NCI-H446 (cell line): ENCODE measurements at places on chromosomes 1 and 21.

- no peak for DNase-seq
Observed at GRCh38 chr1:47681735-47682134, 243.9 kb downstream of the FOXD2 start.

DNA sequence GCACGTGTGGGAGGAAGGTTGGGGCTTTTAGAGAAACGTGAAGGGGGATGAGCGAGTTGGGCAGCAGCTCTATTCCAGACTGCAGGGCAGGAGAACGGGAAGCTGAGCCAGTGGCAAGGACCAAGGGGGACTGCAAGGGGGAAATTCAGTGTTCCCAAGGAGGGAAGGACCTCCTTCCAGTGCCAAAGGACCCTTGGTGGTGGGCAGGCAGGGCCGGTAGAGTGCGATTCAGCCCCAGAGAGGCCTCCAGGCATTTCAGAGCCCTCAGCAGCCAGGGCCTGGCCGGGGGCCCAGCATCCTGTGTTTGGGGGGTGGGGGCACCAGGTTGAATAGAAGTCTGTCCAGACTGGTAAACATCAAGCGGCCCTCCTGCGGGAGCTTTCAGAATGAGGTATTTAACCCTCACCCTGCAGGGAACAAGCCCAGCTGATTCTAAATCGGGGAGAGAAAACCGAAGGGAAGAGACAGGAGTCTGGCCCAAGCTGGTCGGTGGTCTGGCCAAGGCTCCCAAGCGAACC is 2.3 kb downstream of the COL9A2 start:
- peak; percentile 59 for DNase-seq

DNA sequence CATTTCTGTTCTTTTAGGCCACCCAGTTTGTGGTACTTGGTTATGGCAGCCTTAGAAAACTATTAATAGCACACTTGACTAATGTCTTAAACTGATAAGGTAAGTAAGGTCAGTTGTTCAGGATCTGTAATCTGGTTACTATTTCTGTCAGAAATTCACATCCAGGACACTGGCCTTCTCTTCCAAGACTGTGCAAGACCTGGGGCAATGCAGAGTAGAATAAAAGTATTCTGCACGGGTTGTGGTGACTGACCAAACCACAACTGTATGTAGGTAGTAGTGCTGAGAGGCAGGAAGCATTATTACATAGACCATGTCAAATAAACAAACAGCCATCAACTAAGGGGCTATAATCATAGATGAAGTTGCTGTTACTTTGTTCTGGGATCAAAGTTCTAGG is 46.7 kb downstream of the WARS2 start:
- DNase-seq: no peak

- no peak for DNase-seq
Observed at GRCh38 chr1:24641646-24642151, 1.4 kb upstream of the SRRM1 start.

GRCh38 chr1:64111787-64112186 is 91.6 kb upstream of the UBE2U start:
- no peak for DNase-seq

- no peak for DNase-seq
Observed at GRCh38 chr21:40060083-40060677, 192.9 kb downstream of the PCP4 start.

- no peak for DNase-seq
Observed at GRCh38 chr21:31124010-31124409, 85.7 kb upstream of the KRTAP19-8 start.

GRCh38 chr1:66282891-66283621 is 250.9 kb upstream of the SGIP1 start:
- no peak for DNase-seq
